ENCODE measurements at places on chromosomes 1 and 21. TPM values are rescaled to one million over a fixed set of nuclear protein-coding genes. Genes with fewer than 3 reads are reported as not detected.

KIF17 gene
- total RNA-seq = 1.7 TPM

CELA3A gene
- 0.23 TPM for total RNA-seq

KCNN3 gene
- 0.14 TPM for total RNA-seq

ASPM gene
- 45.3 TPM for total RNA-seq

CCDC185 gene
- not detected for total RNA-seq

HMCN1 gene
- 6.8 TPM for total RNA-seq

LCE1A gene
- total RNA-seq = not detected

FCGR1A gene
- 4.5 TPM for total RNA-seq

GPR157 gene
- total RNA-seq = 1.3 TPM

LIPI gene
- total RNA-seq = not detected

PRPF38B gene
- 17.7 TPM for total RNA-seq

DNAI4 gene
- total RNA-seq = 1.3 TPM

LYPD8 gene
- total RNA-seq = not detected

VANGL2 gene
- 1.4 TPM for total RNA-seq

NTMT2 gene
- not detected for total RNA-seq

LRRC53 gene
- total RNA-seq = not detected

SYNC gene
- total RNA-seq = 1.5 TPM

PTBP2 gene
- 14.6 TPM for total RNA-seq

PGLYRP4 gene
- total RNA-seq = not detected

CNTN2 gene
- total RNA-seq = 0.17 TPM

LCE1B gene
- not detected for total RNA-seq

RHD gene
- total RNA-seq = 85.4 TPM

OXCT2 gene
- 0.17 TPM for total RNA-seq

ZNF593OS gene
- not detected for total RNA-seq

CFAP141 gene
- total RNA-seq = not detected

CELA3B gene
- not detected for total RNA-seq

TGFB2 gene
- total RNA-seq = 0.51 TPM

CDC73 gene
- 20.6 TPM for total RNA-seq

OR2L13 gene
- not detected for total RNA-seq

MYOM3 gene
- total RNA-seq = 0.17 TPM

NPR1 gene
- 15.8 TPM for total RNA-seq

GCSAML gene
- total RNA-seq = 1.8 TPM

HPDL gene
- total RNA-seq = not detected

KCNE2 gene
- not detected for total RNA-seq

KCNA3 gene
- total RNA-seq = 2.2 TPM

PGLYRP3 gene
- not detected for total RNA-seq

AADACL3 gene
- total RNA-seq = not detected

HTR6 gene
- total RNA-seq = not detected

OPTC gene
- not detected for total RNA-seq

SLC25A34 gene
- 7.3 TPM for total RNA-seq

EXO5 gene
- 9.2 TPM for total RNA-seq

BTBD8 gene
- total RNA-seq = 1.8 TPM

TAF5L gene
- total RNA-seq = 12.0 TPM

TMEM52 gene
- 2.6 TPM for total RNA-seq

AKT3 gene
- 7.6 TPM for total RNA-seq

NHLH1 gene
- not detected for total RNA-seq

TTC34 gene
- total RNA-seq = not detected

KCNJ9 gene
- not detected for total RNA-seq

CEP350 gene
- total RNA-seq = 29.1 TPM

Measured in liver (tissue), 10 donors.